Stimulated activated CD4-positive, alpha-beta T cell treated with anti-CD3 and anti-CD28 coated beads, Interleukin-12 subunit alpha, Interleukin-12 subunit beta, amount 100 ng/mL, for 4 hours (primary cell): ENCODE measurements at places on chromosomes 4 and X.

GRCh38 chr4:7652906-7653305 is 218.2 kb upstream of the PSAPL1 start:
- DNase-seq: no peak

- no peak for DNase-seq
These were observed 191.1 kb upstream of the FAT4 start for GRCh38 chr4:125123570-125124109.

DNA sequence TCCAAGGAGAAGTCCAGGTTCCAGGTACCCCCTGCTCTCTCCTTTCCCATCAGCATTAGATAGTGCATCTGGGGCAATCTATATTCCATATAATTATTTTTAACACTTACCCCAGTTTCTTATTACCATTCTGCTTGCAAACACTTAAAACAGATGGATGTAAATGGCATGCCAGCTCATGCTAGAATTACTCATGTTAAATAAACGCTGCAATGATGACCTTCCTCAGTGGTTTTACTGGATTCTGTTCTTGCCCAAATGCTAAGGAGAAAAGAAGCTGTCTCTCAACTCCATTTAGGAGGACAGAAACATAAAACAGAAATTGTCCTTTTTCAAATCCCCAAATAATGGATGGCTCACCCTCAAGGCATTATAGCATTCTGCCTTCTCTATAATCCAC is 161.1 kb downstream of the NLGN4X start:
- no peak for DNase-seq

- DNase-seq: no peak
These were observed 9.5 kb upstream of the BMP2K start for GRCh38 chr4:78766650-78767049.

- no peak for DNase-seq
These were observed 44.7 kb upstream of the ACSL4 start for GRCh38 chrX:109777749-109778148.

DNA sequence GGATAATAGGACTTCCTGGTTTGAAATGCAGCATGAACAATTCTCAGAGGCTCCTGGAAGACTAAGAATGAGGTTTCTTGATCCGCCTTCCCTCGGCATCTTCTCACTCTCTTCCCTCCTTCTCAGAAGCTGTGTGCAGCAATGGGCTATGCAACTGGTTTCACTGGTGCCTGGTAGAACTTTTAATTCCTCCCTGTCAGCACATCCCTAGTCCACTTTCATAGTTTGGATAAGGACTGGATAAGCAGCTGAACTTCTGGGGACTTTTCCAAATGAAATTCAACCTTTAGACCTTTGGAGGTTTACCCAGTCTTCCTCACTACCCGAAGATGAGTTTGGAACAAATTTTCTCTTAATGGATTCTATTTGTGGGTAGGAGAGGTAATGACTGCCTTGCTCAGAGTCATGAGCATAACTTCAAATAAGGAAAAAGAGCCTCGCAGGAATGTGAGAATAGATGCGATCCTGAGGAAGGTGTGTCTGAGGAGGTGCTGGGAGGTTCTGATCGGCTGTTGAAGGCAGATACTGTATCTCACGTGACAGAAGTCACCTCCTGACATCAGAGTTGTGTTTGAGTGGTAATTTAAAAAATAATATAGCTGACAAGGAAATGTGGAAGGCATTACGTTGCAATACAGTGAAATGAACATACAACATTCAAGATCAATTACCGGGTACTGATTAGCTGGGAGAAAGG is 56.0 kb upstream of the HAND2 start:
- DNase-seq: no peak

DNA sequence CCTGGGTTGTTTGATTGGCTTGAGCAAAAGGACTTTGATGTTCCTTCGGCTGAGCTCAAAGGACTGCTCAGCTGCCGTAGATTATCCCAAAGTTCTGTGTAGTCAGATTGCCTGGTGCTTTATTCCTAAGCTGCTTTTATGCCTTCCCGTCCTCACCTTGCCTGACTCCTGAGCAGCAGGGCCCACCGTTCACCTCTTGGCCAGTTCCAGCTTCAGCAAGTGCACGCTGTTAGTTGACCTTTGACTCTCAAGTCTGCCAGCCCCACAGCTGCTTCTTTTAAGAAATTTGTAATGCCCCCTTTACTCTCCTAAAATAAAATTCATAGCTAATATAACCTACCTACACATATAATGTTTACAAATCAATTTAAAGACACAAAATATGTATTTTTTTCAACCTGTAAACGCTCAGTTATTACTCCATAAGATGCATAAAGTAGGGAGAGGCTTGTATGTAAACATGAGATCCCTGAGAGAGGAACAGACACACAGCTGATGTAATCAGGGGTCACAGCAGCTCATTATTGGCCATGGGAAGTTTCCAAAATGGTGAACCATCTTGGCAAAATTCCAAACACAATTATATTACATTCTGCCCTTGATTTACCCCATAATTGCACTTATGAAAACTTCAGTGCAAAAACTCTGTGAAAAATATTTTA is 28.6 kb downstream of the UCHL1 start:
- no peak for DNase-seq

GRCh38 chrX:73447311-73447794 is 500 bp downstream of the CDX4 start:
- no peak for DNase-seq

DNA sequence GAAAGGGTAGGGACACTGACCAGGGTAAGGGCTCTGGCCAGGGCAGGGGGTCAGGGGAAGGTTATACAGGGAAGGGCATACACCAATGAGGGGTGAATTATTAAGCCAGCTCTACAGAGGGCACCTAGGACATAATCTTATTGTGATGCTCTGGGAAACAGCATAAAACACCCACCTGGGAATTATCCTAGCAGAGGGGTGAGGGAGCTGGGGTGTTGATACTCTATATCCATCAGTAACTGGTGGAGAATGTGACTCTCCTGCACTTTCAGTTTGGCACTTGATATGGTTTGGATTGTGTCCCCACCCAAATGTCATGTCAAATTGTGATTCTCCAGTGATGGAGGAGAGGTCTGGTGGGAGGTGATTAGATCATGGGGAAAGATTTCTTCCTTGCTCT is 291.2 kb downstream of the ASMT start:
- DNase-seq: no peak

DNA sequence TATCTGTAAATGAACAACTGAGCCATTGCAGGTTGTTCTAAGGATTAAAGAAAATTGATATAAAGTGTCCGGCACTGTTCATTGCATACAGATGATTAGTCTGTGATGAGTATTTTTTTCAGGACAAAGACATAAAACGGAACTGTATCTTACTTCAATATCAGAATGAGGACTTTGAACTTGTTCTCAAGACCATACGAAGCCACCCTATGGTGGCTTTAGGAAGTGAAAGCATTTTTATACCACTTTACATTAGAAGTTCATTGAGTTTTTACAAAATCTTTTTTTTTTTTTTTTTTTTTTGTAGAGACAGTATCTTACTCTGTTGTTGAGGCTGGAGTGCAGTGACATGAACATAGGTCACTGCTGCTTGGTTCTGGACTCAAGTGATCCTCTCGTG is 45.2 kb upstream of the TRIM2 start:
- DNase-seq: no peak

- DNase-seq: no peak
These were observed 14.0 kb downstream of the CXCL2 start for GRCh38 chr4:74084984-74085383.

- no peak for DNase-seq
These were observed 4.8 kb upstream of the MXRA5 start for GRCh38 chrX:3351276-3351675.

DNA sequence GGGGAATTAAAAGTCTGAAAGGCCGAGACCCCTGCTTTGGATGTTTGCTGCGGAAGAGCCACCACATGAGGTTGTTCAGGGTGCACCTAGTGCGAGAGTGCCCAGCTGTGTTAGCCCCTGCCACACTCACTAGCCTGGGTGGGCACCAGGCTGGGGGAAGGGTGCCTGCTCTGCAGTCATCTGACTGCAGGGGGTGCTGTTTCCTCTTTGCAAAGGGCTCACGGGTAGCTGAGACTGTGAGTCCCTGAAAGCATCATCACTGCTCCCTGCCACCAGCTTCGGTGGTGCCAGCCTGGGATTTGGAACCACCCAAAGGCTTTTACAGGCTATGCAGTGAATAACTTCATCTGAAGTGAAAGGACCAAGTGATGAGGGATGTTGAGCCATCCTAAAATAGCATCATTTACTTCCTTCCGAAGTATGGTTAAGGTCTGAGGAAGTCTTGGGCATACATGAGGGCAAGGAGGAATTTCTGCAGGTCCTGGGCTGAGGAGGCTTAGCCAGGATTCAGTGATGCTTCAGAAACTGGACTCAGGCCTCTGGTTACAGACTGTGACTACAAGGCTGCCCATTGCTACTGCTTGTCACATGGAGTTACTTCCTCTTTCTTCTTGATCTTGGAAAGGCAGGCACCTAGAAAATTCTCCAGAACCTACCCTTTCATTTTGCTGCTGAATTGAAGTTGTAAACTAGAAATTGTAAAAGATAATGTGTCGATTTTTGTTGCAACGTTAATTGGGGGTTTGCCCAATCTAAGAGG is 293.2 kb upstream of the PRPS2 start:
- no peak for DNase-seq

GRCh38 chr4:123878976-123879375 is 482.4 kb downstream of the SPRY1 start:
- DNase-seq: no peak

GRCh38 chrX:49103637-49104036 is 19.9 kb downstream of the GPKOW start:
- no peak for DNase-seq

GRCh38 chrX:111151764-111152163 is 55.8 kb downstream of the PAK3 start:
- DNase-seq: no peak

- no peak for DNase-seq
These were observed 421.2 kb downstream of the EPHA5 start for GRCh38 chr4:65249111-65249510.

GRCh38 chrX:129791961-129792570 is 12.3 kb downstream of the SASH3 start:
- no peak for DNase-seq

DNA sequence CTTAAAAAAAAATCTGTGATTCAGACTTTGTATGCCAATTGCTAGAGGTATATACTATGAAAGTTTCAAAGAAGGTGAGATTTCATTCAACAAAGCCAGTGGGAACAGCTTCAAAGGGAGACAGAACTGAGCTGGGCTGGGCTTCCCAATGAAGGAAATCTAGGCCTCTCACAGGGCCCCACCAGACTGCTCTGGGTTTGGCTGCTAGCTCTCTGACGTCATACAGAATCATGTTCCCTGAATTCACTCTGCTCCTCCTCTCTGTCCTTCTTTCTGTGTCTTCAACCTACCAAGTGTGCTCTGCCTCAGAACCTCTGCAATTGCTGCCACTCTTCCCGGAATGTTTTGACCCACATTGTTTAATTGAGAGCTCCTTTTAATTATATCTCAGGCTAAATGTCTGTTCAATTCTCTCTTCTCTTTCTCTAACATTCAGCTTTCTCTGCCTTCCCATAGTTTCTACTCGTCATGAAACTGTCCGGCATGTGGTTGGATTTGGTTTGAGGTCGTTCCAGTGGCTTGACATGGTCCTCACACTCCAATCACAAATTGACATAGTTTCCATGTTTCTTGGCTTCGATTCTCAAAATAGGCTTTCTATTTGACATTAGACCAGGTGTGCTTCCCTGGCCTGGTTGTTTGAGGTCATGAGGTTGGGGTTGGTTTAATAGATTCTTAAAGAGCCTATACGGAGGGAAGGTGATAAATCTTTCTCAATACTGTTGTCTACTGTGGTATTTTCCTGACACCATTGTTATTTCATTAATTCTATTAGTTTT is 282.1 kb upstream of the EMCN start:
- no peak for DNase-seq

DNA sequence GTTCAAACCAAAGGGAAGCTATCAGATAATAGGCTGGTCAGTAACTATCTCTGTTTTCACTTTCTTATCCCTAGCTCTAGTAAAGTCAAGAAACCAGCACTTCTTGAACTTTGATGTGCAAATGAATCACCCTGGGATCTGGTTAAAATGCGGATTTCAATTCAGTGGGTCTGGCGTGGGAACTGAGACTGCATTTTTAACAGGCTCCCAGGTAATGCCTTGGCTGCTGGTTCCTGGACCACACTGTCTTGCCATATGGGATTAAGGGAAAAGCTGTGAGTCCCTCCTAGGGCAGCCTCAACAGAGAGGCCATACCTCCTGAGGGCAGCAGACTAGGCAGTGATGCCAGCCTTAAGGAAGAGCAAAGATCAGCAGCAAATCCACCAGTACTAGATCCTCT is 1.7 kb downstream of the RNF175 start:
- DNase-seq: no peak

- no peak for DNase-seq
These were observed 21.0 kb upstream of the ETNPPL start for GRCh38 chr4:108783665-108784463.

DNA sequence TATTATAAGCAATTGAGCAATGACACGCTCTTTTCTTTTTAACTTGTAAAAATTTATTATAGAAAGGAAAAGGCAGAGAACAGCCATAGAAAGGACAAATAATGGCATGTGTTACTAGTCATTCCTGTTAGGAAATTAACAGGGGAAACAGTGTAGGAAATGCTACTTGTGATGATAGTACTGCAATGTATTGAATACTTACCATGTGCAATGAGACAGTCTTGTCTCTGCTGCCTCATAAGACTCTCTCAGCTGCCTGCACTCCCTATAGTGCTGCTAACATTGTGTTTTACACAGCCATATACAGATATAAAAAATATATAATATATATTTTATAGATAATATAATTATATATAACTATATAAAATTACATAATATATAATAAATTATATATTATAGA is 62.3 kb upstream of the SHOX start:
- DNase-seq: no peak

DNA sequence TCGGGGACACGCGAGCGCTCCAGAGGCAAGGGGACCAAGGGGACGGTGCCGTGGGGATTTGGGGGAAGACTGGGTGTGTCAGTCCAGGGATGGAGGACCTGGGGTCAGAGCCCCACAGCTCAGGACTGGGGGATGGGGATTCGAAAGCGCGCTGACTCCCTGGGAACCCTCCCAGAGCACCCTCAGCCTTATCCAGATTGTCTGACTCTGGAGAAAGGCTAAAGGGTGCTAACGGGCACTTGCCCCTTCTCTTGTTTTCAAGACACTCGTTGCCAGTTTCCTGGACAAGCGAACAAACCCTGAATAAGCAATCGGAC is 1.1 kb downstream of the DOCK11 start:
- DNase-seq: no peak

GRCh38 chr4:139146926-139147629 is 29.9 kb downstream of the ELF2 start:
- DNase-seq: no peak
